ENCODE measurements at places on chromosomes 6 and 20.

DNA sequence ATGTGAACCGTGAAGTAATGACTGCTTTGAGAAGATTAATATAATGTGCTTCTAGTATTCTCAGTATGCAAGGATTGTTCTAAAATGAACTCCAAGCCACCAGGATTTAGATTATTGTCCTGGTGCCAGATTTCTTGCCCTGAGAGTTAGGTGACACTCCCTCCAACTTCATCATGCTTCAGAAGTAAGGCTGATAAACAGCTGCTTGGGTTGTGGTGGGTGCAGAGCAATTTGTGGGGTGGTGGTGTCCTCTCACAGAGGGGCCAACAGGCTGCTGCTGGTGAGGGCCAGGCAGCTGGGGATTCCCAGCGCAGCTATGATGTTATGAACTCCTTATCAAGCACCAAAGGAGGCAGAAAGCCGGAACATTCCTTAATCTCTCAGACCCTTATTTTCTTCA is 114.6 kb downstream of the MCHR2 start:
- no peak for DNase-seq

- peak; percentile 45 for DNase-seq
Observed at GRCh38 chr6:116476002-116476678, 15.0 kb downstream of the CALHM6 start.

DNA sequence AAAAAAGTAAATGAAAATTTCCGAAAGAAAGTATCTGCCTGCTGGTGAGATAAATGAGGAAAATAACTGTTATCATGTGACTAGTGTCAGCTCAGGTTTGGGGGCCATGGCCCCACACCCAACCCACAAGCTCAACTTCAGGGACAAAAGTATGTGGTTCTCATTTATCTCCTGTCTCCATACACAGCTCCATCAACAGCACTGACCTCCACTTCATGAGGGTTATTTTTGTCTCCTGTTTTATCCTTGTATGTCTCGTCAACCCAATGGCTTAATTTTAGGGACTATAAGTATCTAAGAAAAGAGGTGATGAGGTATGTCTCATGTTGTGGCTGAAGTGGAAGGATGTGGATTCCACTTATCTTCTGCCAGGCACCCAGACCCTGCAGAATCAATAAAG is 271.6 kb upstream of the RIN2 start:
- no peak for DNase-seq

DNA sequence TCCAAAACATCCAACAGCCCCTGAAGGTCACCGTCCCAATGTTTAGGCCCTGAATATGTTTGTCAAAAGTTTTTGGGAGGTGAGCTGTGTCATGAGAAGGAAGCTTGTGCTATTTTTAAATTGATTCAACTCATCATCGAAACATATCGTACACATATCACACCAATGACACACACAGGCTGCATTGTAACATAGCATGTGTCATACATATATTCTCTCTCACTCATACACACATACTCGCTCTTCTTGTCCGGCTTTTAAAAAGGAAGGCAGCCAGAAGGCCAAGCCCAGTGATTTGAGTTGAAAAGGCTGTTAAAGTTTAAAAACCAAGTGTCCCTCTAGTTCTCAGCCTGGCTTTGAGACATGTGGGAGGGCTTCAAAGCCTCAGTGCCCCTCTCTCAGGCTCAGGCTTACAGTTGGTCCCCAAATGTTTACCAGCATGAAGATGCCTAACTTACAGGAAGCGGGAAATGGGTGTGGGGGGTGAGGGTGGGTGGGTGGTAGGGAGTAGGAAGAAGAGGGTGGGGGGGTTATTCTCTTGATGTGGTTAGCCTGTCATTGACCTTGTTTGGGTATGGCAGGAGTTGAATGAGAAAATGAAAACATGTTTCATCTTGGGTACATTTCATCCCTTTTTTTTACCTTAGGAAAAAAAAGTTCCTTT is 3.3 kb upstream of the PRDM1 start:
- DNase-seq: no peak

DNA sequence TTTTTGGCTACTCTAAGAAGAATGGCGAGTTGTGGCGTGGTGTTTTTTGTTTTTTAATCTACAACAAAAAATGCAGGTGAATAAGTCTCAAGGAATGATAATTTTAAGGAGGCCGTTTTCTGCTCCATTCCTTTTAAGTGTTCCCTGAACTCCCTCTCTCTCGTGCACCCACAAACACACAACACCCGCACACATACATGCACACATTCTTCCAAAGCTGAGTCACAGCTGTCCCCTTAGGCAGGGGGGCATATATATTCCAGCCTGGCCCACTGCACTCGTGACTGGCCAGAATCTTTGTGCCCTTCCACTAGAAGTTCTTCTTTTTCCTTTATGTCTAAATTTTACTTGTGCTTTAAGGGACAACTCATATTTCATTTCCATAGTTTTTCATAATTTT is 405.7 kb downstream of the LMBRD1 start:
- no peak for DNase-seq

DNA sequence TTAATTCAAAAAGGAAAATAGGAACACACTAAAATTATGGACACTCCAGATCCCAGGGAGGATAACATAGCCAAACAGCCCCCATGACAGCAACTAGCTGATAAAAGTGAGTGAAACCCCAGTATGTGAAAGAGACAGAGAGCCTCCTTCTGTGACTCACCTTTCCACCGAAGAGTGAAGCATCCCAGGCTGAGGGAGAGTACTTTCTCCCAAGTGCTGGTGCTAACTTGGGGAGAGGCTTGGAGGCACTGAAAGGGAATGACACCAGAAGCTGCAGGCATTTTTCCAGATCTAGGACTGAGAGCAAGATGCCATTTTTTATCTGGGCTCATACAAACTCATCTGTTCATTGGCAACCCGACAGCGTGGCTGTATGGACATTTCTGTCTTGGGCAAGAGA is 339.8 kb downstream of the HTR1B start:
- DNase-seq: no peak

- no peak for DNase-seq
Observed at GRCh38 chr6:40706178-40706577, 119.0 kb upstream of the LRFN2 start.

DNA sequence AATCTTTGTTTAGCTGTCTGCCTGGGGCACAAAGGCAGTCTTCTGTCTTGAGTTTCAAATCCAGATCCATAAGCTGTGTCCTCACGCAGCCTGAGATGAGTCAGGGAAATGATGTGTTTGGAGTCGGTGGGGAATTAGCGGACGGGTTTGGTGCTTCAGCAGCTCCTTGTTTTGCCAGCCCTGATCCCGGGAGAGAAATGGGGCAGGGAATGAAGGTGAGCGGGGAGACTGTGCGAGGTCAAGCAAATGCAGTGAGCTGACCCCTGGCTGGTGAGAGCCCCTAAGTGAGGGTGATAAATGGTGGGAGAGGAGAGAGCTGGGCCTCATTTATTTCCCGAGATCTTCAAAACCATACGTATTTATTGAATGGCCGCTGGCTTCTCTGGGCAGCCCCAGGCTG is 21.6 kb downstream of the DUSP22 start:
- DNase-seq: no peak

DNA sequence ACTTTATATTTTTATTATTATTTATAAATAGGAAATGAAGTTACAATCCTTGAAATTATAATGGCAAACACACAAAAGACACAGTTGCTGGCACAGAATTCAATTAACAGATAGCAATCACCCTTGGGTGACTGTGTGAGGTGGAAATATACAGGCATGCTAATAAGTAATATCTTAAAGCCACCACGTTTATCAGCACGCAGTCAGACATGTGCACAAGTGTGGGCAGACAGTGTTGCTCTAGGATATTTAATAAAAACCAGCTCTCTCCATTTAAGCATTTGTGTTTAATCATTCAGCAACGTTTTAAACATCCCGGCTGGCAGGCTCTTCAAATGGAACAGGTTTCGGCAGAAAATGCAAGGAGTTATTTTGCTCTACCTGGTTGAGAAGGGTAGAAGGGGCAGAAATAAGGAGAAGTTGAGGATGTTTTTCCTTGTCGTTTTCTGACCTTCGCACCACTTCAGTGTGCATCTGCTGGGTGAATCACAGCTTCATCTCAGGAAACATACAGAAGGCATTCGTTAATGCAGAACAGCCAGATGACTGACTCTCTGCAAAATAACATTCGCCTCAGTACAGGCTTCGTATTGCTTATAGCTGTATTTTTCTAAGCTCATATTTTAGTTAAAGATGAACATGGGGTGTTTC is 585.1 kb downstream of the QKI start:
- DNase-seq: no peak

GRCh38 chr20:3798373-3798768 is 2.3 kb downstream of the CDC25B start:
- DNase-seq: no peak

GRCh38 chr6:52570291-52570700 is 6.6 kb downstream of the TRAM2 start:
- DNase-seq: no peak

GRCh38 chr6:142952614-142953013 is 7.6 kb upstream of the HIVEP2 start:
- no peak for DNase-seq

DNA sequence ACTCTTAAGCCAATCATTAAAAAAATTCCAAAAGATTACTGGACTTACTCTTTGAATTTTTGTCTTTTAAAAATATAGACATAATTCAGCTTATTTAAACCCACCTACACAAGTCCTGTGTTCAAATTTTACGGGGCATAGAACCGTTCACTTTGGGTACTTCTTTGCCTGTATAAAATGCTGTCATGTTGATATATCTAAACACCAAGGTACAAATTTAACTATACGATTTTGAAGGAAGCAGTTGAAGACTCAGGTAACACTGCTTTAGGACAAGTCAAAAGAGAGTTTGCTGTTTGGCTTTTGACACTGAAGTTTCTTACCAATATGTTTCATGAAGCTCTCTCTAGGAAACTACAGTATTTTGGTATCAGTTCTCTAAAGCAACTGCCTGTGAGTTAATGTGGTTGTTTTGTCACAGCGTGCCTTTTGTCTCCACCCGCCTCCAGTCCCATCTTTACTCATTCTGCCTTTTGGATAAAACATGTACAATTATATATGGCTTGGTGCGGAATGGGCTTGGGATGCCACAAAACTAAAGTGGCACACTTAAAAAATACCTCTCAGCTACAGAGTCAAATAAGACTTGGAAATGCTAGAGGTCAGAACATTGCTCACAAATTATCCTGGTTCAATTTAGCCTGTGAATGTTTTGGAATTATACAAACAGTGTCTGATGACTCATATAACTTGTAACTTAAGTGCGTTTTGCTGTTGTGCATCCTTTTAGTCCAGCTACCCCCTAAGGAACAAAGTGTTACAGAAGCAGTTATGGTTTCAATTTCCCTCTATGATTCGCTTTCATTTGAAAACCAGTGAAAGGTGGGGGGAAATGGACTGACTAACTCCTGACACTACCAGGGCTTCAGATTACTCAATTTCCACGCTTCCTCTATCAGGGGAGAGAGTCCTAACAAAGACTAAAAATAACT is 38.7 kb downstream of the RGS17 start:
- no peak for DNase-seq

Data from HuH-7 (cell line).